NCI-H226 (cell line): ENCODE measurements at places on chromosomes 5 and 9.

GRCh38 chr5:129362456-129362855 is 97.6 kb upstream of the ADAMTS19 start:
- DNase-seq = no peak

GRCh38 chr5:132313961-132314432 is 19.8 kb downstream of the SLC22A4 start:
- no peak for DNase-seq

DNA sequence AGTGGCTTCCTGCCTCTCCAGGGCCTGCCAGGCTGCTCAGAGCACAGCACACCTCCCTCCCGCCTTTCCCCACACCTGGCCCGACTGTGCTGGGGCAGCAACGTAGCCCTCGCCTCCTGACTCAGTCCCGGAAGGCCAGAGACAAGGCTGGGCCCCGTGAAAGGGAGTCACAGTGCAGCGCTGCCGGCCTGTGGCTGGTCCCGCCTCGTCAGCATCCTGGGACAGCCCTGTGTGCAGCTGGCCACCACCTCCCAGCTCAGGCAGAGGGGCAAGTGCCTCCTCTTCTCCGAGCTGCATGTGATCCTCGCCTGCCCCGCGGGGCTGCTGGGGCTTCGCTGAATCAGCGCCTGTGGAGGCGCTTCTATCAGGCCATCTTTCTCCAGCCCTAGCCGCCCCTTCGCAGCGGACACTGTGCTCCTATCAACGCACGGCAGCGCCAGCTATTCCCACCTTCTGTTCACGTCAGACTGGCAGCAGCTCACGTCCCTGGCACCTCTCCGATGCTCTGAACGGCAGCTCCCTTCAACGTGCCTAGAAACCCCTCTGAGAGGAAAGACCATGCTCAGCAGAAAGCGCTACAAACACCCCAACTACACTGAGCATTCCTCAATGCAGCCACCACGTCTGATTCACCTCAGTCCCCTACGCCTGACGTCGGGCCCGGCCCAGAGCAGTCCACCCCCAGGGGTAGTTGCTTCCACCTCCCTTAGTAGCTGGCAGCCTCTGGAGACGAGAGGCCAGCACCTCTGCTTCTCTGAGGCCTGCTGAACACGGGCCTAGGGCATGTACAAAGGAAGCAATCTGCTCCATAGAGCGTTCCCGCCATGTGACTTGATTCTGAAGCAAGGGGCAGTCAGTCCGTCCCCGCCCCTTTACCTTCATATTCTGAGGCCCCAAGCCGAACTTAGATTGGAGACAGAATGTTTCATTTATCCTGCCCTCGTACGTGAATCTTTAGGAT is 78.8 kb downstream of the GPR21 start:
- no peak for DNase-seq

DNA sequence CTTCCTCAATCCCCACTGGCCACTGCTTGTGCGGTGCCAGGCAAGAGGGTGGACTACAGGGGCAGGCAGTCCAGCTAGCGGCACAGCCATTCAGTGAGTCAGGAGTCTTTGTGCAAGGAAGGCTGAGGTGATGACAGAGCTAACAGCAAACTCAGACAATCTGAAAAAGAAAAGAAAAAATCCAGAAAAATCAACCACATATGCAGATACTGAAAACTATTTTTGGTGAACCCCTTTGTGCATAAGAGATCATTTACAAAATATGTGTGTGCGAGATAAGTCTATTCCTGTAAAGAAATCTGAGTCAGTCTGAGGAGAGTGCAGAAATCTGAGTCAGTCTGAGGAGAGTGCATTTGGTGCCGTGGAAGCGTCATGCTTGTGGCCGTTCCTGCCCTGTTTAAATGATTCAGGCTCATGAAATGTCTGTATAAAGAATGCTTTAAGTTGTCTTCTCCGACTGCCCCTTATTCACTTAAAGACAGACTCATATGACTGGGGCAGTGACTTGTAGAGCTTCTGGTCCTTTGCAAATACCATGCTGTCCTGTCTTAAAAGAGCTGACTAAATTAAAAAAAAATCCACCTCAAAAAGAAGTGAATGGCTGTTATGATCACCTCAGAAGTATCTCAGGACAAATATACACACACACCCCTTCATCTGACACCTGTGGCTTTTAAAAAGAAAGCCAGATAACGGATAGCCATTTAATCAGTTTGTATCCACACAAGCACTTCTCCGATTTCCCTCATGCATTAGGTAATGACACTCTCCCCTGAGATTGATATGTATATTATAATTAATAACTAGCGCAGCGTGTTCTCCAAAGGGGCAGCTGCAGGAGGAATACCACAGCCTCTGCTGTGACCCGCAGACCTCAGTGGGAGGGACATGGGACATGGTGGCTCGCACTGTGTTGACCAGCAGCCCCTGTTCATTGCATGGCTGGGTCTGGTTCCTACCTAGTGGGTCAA is 47.3 kb downstream of the TRIO start:
- DNase-seq = peak; percentile 99

GRCh38 chr9:22084336-22085035 is 75.4 kb upstream of the CDKN2B start:
- peak; percentile 69 for DNase-seq

- no peak for DNase-seq
Observed at GRCh38 chr5:169301386-169301934, 521 bp upstream of the SLIT3 start.
